ENCODE measurements at places on chromosomes 6 and 20. TPM values are rescaled to one million over a fixed set of nuclear protein-coding genes. Genes with fewer than 3 reads are reported as not detected.

ATP6V1G2 gene
- total RNA-seq: 0.51 TPM

DNAH8 gene
- total RNA-seq: not detected

APOM gene
- total RNA-seq: 2.9 TPM

QRSL1 gene
- total RNA-seq: 26.0 TPM

BACH2 gene
- total RNA-seq: 4.0 TPM

DNA sequence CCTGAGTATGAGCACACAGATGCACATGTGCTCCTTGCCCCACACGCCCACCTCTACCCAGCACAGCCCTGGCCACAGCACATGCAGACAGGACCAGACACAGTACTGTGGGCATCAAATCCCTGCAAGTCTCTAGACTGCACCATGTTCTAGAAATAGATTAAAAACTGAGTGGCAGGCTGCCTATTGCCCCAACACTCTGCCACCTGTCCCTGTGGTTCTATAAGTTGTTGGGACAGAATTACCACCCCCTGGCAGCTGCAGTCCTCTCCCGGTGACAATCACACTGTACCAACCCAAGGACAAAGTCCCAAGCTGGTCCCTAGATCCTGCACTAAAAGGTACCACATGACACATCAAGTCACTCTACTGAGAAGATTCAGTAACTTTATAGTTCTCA is 70.2 kb downstream of the B3GAT2 start:
- H3K27me3 ChIP-seq: no peaks in the 10 kb centered on the region
- no peak overlapping the region for H3K27ac ChIP-seq
- DNase-seq: no peak
- no peaks in the 10 kb centered on the region for H3K36me3 ChIP-seq

GRCh38 chr6:113735491-113735890 is 121.7 kb upstream of the MARCKS start:
- H3K4me1 ChIP-seq: peaks cover 5% of the 10 kb centered on the region
- no peak overlapping the region for H3K4me3 ChIP-seq
- no peaks in the 10 kb centered on the region for H3K36me3 ChIP-seq
- H3K27ac ChIP-seq: no peak overlapping the region

- no peaks in the 10 kb centered on the region for H3K4me1 ChIP-seq
- H3K36me3 ChIP-seq: no peaks in the 10 kb centered on the region
- DNase-seq: no peak
- H3K4me3 ChIP-seq: no peak overlapping the region
These were observed 109.4 kb upstream of the KCNG1 start for GRCh38 chr20:51132279-51132678.

DNA sequence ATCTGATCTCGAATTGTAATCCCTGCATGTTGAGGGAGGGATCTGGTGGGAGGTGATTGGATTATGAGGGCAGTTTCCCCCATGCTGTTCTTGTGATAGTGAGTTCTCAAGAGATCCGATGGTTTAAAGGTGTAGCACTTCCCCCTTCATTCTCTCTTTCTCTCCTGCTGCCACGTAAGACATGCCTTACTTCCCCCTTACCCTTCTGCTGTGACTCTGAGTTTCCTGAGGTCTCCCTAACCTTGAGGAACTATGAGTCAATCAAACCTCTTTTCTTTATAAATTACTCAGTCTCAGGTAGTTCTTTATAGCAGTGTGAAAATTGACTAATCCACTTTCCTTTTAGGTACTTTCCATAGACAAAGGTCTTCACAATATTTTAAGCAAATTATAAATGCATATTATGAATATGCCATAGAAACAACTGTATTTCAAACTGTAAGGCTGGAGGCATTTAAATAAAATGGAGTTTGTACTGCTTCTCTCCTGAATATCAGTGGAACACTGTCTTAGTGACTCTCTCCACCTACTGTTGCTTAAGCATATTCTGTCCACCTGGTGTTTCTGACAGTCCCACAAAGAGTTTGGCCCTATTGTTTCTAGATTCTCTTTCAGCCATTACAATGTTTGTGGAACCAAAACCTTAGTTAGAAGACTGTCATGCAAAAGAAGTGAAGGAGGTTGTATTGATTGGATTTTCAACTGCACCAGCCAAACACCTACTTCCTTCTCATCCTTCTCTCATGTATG is 24.3 kb upstream of the IL17A start:
- no peaks in the 10 kb centered on the region for H3K4me1 ChIP-seq
- no peak overlapping the region for H3K27ac ChIP-seq
- no peak for DNase-seq
- no peak overlapping the region for H3K4me3 ChIP-seq

DNA sequence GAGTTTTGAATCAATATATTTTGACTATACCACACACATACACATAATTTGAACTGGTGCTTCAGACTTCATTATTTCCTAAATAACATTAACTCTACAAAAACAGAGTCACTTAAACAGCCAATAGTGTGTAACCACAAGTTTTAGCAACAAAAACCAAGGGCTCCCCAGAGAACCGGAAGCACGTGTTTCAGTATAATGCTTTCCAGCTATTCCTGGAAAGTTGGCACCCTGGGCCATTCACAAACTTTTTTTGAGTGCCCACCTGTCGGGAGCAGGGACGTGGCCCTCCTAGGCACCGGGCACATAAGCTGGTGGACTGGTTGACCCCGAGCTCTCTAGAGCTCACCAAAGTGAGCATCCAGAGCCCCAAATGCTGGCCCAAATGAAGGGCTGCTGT is 1.9 kb upstream of the SLC35D3 start:
- no peak overlapping the region for H3K27ac ChIP-seq
- H3K4me1 ChIP-seq: peaks cover 8% of the 10 kb centered on the region
- no peak for DNase-seq
- H3K36me3 ChIP-seq: peaks cover 5% of the 10 kb centered on the region
- H3K4me3 ChIP-seq: no peak overlapping the region

- no peaks in the 10 kb centered on the region for H3K4me1 ChIP-seq
- H3K27ac ChIP-seq: no peak overlapping the region
- DNase-seq: no peak
- H3K4me3 ChIP-seq: no peak overlapping the region
These were observed 50.3 kb downstream of the OLIG3 start for GRCh38 chr6:137443901-137444300.

- H3K4me1 ChIP-seq: peaks cover 67% of the 10 kb centered on the region
- no peak overlapping the region for H3K27ac ChIP-seq
- H3K36me3 ChIP-seq: no peaks in the 10 kb centered on the region
- no peaks in the 10 kb centered on the region for H3K27me3 ChIP-seq
- no peak overlapping the region for H3K4me3 ChIP-seq
These were observed 3.6 kb downstream of the MAP3K7 start for GRCh38 chr6:90583179-90583835.

GRCh38 chr20:49980140-49981008 is 2.4 kb upstream of the SNAI1 start:
- no peak overlapping the region for H3K4me3 ChIP-seq
- no peaks in the 10 kb centered on the region for H3K36me3 ChIP-seq
- no peak for DNase-seq
- H3K27me3 ChIP-seq: no peaks in the 10 kb centered on the region

DNA sequence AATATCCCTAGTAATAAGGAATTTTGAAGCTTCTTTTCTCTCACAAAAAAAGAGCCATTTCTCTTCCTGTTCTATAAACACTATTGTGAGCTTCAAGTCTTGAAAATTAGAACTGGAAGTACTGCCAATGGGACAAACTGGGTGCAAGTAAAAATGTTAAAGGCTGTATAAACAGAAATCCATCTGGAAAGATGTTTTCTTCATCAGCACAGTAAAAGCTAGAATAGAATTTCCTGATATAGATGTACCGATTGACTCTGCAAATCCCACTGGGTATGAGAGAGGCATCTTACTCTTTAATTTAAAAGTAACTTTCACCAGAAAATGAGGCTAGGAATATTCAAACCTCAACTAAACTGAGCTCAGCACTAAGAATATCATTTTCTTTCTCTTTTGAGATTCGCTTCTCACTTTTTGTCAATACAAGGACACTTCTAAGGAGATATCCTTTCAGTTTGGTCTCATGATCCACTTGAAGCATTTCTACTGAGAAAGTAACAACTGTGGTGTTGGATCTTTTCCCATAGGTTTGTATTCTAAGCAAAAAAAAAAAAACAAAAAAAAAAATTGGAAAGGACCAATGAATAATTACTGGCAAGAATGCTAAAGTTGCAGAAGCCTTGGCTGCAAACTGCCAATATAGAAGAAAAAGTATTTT is 169.0 kb upstream of the PRDM1 start:
- no peaks in the 10 kb centered on the region for H3K27me3 ChIP-seq
- no peaks in the 10 kb centered on the region for H3K36me3 ChIP-seq
- no peak for DNase-seq
- no peaks in the 10 kb centered on the region for H3K4me1 ChIP-seq
- H3K27ac ChIP-seq: peak overlapping the region; percentile 39
- H3K4me3 ChIP-seq: no peak overlapping the region

GRCh38 chr20:20167698-20168097 is 115.4 kb downstream of the CFAP61 start:
- no peak overlapping the region for H3K4me3 ChIP-seq
- no peaks in the 10 kb centered on the region for H3K4me1 ChIP-seq
- DNase-seq: no peak
- no peak overlapping the region for H3K27ac ChIP-seq

DNA sequence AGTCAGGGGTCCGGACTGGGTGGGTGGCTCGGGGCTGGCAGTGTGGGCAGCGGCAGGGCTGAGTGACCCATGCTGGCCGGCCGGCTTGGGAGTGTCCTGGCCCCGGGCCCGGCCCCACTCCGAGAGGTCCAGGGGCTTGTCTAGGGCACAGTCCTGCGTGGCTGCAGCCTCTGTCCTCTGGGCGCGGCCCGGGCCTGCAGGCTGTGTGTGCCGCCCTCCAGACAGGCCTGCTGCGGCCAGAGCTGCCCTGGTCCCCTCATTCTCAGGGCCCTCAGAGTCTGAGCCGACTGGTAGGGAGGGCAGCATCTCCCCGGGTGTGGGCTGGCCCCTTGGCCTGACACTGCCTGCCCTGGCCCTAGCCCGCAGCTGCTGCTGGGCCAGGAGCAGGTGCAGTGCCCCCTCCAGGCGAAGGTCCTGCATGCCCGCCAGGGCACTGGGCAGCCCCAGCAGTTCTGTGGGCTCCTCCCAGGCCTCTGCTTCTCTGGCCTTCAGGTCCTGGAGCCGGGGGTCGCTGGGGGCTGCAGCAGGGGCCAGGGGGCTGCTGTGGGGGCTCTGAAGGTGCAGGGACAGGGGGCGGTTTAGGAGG is 6.9 kb upstream of the CABLES2 start:
- H3K4me3 ChIP-seq: no peak overlapping the region
- H3K36me3 ChIP-seq: no peaks in the 10 kb centered on the region
- H3K4me1 ChIP-seq: peaks cover 4% of the 10 kb centered on the region
- H3K27me3 ChIP-seq: peaks cover 3% of the 10 kb centered on the region
- H3K27ac ChIP-seq: no peak overlapping the region
- no peak for DNase-seq

DNA sequence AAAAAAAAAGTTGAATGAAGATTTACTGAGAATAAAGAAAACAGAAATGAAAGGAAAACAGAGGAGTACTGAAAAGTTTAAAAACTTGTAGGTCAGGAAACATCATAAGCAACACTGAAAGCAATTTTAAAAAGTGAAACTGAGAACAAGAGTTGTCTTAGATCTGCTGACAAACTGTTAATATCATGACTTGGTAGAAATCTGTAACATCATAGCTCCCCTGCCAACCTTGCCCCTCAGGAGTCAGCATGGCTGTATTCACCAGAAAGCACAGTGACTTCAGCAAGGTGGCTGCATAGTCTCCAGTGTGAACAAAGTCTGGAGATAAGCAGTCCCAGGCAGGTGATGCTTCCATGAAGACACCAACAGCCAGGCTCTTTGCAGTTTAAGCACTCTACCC is 5.3 kb downstream of the NAA20 start:
- H3K27me3 ChIP-seq: no peaks in the 10 kb centered on the region
- no peak overlapping the region for H3K27ac ChIP-seq
- no peak overlapping the region for H3K4me3 ChIP-seq
- no peak for DNase-seq
- peaks cover 27% of the 10 kb centered on the region for H3K36me3 ChIP-seq
